ENCODE measurements at places on chromosomes 1 and 21.

DNA sequence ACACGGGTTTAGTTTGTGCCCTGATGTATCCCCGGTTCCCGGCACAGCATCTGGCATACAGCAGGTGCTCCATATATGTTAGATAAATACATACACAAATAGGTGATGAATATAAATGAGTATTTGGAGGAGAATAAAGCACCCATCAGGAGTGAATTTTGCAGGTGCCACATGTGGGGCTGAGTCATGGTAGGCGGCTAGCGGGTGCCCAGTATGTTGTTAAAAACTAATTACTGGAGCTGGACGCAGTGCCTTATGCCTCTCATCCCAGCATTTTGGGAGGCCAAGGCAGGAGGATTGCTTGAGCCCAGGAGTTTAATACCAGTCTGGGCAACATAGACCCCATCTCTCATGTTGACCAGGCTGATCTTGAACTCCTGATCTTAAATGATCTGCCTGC, 16.7 kb upstream of the WASF2 start:
- DNase-seq, result no peak

GRCh38 chr21:42386034-42386591, 9.7 kb downstream of the TMPRSS3 start:
- no peak for DNase-seq

- DNase-seq, result no peak
These were observed 481.7 kb upstream of the RUNX1 start for GRCh38 chr21:35530766-35531165.

DNA sequence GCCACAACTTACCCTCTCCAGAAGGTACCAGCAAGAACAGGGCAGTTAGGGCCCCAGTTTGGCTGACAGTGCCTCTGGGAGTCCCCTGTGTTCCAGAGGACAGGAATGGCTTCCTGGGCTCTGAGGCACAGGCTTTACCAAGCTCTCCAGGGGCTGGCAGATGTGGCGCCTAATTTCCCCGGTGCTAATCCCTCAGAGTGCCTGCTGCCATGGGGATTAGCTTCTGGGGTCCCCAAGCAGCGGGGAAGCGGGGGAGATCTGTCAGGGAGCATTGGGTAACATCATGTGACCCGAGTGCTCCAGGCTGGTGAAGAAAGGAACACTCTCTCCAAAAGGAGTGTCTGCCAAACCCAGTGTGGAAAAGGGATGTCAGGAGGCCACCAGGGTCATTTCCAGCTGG, at the start of gene LACTBL1:
LACTBL1 (minus strand) TSS at position 107 of the 400 bp plus-strand sequence. CDS start 550 bp downstream, outside the sequence.
- DNase-seq, result no peak

- DNase-seq, result peak; percentile 21
These were observed 408 bp downstream of the LMO4 start for GRCh38 chr1:87329051-87329525.

- no peak for DNase-seq
These were observed 54.3 kb downstream of the ST6GALNAC5 start for GRCh38 chr1:76921590-76921989.

DNA sequence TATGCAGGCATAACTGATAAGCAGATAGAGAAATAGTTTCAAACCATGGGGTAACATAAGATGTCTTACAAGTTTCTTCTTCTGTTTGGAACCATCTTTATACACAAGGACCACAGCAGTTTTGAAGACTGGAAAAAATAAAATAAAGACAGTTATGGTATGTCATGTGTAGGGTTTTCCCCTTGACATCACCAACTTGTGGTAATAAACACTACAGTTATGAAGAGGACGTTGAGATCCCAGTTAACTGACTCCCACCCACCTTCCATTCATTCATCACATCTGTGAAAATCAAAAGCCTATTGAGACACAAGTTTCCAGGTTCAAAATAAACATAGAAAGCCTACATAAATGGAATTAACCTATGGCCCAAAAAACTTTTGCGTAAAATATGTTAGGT, 92.5 kb upstream of the KRTAP19-8 start:
- DNase-seq, result no peak

GRCh38 chr1:164688791-164689190, 129.8 kb downstream of the PBX1 start:
- DNase-seq, result no peak

- DNase-seq, result no peak
These were observed 249.9 kb downstream of the NFIA start for GRCh38 chr1:61332196-61332753.

- DNase-seq, result no peak
These were observed 154.8 kb upstream of the RGS18 start for GRCh38 chr1:192003295-192004077.

DNA sequence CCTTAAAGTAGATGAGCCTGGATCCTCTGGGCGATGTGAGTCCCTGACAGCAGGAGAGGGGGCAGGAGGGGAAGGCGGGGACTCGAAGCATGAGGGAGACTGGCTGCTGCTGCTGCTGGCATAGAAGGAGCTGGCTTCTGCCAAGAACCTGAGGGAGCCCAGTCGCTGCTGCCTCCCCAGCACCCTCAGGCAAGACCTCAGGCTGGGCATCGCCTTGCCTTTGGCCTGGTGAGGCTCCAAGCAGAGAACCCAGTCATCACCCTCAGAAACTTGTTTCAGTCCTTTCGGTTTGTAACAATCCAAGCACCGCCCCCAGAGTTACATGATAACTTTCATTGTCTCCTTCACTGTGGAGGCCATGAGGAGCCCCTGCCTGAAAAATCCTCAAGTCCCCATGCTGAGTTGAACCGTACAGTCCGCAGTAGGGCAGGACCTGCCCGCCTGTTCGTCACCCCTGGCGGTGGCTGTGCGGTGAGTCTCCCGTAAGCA, 38.8 kb downstream of the POFUT2 start:
- no peak for DNase-seq

- DNase-seq, result no peak
These were observed 44.6 kb downstream of the MAN1C1 start for GRCh38 chr1:25661043-25661815.

- DNase-seq, result no peak
These were observed 47.5 kb downstream of the CBS start for GRCh38 chr21:43027846-43028731.

DNA sequence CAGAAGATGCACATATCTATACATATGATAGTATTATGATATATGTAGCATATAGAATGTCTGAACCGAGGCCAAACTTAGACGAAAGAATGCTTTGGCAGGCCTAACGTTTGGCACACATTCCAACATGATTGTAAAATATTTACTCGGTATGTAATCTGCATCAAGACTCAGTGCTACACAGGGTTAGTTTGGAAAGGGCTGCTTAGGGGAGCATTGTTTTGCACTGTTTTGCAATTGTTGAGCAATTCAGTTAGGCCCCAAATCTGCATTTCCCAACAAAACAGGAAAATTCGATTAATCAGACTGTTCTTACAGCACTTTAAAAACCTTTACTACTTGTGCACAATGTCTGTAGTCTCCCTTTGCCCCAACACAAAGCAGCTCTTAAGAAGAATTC, 216.0 kb upstream of the NEGR1 start:
- DNase-seq, result no peak

GRCh38 chr1:235124665-235125064, 4.0 kb downstream of the TOMM20 start:
- DNase-seq, result no peak

- peak; percentile 26 for DNase-seq
These were observed 13.4 kb upstream of the NOS1AP start for GRCh38 chr1:162056043-162056442.

DNA sequence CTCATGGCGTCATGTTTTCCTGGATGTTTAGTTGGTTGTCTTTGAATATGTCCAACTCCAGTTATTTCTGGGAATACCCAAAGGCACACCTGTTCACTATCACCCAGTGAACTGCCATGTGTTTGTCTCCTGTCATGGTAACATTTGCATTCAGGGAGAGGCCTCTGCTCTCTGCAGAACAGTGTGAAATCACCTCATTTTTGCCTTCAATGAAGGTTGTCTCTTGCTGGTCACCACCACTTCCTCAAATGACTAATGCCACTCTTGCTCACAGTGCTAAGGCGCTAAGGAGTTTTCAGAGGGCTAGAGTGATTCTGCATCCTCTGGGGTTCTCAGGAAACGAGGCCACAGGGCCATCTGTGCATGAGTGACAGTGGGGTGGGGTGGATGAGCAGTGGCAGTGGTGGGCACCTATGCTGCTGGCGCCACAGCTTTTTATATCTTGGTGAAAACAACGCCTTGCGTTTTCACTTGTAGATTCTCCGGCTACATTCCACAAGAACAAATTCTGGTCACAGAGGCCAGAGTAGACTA, 60.0 kb upstream of the ATP5PO start:
- DNase-seq, result no peak

- DNase-seq, result no peak
These were observed 120.0 kb downstream of the PGBD5 start for GRCh38 chr1:230306169-230306568.

- DNase-seq, result no peak
These were observed 420.2 kb downstream of the KCTD3 start for GRCh38 chr1:215987092-215987875.

DNA sequence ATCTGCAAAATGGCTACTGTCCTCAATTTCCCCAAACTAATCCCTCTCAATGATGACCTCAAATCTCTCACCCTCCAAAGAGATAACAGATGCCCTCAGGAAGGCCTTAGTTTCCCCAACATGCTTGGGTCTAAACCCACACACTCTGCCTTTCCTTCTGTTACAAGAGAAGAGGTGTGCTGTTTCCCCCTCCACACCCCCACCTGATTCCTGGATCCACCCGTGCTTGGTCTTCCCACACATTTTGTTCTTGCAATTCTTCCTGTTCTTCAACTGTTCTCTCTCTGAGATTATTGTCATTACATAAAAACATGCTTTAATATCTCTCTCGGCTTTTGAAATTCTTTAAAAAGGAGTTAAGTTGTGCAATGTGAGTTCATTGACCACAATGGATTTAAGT, 5.7 kb upstream of the CBR3 start:
- no peak for DNase-seq

GRCh38 chr1:43443197-43443946, 10.4 kb downstream of the HYI start:
- DNase-seq, result no peak

DNA sequence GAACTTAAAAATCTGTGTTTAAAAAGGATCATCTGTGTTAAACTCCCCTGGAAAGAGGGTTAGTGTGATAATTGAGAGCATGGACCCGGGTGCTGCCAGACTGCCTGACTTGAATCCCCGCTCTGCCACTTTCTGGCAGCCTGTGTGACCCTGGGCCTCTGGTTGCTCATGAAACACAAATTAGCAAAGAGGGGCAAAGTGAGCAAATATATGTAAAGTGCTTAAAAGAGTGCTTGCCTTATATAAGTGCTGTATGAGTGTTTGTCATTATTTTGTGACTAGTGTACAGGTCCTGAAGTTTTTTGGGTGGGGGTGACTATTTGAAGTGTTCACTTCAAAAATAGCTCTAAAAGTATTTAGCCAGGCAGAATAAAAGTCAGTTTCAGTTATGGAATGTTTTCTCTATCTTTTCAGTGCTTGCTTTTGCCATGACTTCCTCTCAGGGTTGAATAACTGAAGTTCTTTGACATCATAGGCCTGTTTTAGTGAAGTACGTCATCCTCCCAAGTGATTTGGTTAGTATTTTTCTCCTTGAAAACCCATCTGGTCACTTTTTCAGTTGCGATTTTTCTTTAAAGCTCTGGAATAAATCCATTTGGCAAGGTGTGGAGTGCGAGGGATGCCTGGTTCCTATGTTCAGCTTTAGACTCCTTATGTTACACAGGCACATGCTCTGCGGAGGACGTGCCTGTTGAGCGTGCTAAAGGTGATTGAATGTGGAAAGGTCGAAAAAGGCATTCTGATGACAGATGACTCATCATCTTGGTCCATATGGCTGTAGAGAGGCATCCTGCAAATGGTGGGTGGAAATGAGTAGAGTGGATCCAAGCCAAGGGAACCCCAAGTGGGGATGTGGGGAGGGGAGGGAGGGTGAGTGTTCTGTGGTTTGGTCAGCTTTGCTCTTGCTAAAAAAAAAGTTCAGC, 47.8 kb downstream of the AK4 start:
- no peak for DNase-seq

- no peak for DNase-seq
These were observed 61.7 kb upstream of the PUM1 start for GRCh38 chr1:31127266-31127665.

GRCh38 chr1:176826265-176826664, 338.2 kb downstream of the ASTN1 start:
- DNase-seq, result no peak

GRCh38 chr21:40844935-40845334, 2.0 kb downstream of the DSCAM start:
- DNase-seq, result no peak

- no peak for DNase-seq
These were observed 34.7 kb downstream of the RGSL1 start for GRCh38 chr1:182484531-182485257.

GRCh38 chr1:43914576-43915525, 18.8 kb upstream of the ARTN start:
- DNase-seq, result no peak
